ENCODE measurements at places on chromosomes 3 and 15.
A peak's percentile ranks its signal among the peaks of the same experiment; 100 is the strongest.

DNA sequence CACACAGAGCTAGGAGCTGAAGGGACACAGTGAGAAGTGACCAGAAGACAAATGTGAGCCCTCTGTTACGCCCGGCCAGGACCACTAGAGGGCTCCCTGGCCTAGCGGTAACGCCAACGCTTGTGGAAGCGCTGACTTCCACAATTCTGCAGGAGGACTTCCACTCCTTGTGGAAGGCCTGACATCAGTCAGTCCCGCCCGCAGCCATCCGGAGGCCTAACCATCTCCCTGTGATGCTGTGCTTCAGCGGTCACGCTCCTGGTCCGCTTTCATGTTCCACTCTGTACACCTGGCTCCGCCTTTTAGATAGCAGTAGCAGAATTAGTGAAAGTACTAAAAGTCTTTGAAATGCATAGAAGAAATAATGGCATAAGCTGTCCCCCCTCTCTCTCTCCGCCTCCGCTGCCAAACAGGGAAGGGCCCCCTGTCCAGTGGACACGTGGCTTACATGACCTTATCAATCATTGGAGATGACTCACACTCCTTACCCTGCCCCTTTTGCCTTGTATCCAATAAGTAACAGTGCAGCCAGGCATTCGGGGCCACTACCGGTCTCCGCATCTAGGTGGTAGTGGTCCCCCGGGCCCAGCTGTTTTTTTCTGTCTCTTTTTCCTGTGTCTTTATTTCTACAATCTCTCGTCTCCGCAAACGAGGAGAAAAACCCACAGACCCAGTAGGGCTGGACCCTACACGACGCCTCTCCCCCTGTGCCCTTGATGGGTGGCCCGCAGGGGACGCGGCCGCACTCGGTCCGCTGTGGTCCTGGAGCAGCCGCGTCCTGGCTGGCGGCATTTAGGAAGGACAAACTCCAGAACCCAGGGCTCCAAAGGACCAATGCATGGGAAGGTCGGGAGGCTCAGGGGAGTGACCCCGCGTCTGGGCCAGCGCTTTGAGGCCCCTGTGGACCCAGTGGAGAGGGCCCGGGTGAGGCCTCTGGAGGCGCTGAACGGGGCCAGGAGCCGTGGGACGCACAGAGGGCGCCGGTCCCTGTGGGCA lies 27.0 kb upstream of the RPL32 start:
- peak; percentile 95 for DNase-seq

- no peak for DNase-seq
Observed at GRCh38 chr3:109923431-109923830, 586.1 kb upstream of the DPPA4 start.

- peak; percentile 88 for DNase-seq
Observed at GRCh38 chr15:26628879-26629529, 143.9 kb downstream of the GABRB3 start.

DNA sequence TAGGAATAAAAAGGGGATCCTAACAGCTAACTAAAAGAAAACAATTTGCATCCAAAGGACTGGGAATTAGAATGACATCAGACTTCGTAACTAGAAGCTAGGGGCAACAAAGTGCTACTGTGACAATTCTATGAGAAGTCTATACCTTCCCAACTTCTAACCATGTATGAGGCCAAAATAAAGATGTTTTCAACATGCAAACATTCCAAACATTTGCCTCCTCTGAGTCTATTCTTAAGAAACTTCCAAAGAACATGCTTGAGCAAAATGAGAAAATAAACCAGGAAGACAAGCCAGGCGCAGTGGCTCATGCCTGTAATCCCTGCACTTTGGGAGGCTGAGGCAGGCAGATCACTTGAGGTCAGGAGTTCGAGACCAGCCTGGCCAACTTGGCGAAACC lies 13.1 kb upstream of the RNF7 start:
- DNase-seq = no peak

- no peak for DNase-seq
Observed at GRCh38 chr3:28853830-28854229, 427.0 kb upstream of the RBMS3 start.

- no peak for DNase-seq
Observed at GRCh38 chr3:139780593-139780992, 102.8 kb upstream of the NMNAT3 start.

- no peak for DNase-seq
Observed at GRCh38 chr15:66839506-66840112, 137.6 kb downstream of the SMAD6 start.

DNA sequence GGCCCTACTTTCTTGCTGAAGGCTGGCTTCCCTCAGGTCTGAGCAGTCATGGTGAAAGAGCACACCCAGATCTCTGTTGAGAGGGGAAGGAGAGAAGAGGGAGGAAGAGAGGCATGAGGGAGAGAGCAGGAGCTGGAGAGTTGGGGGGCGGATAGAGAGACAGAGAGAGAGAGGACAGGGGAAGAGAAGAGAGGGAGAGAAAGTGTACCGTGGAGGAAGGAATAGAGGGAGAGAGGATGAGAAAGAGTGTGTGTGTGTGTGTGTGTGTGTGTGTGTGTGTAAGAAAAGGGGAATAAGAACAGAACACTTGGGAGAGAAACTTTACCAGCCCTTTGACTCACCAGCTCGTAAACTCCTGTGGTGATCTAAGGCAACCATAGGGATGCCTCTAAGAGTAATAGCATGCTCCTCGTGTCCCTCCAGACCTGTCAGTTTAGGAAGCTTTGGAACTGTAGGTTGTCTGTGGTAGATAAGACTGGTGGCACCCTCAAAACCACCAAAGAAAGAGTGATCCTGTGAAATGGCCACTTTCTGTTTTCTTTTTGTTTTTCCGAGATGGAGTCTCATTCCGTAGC lies 18.2 kb downstream of the ZNF592 start:
- no peak for DNase-seq

GRCh38 chr3:155335724-155336354 lies 42.4 kb upstream of the STRIT1 start:
- no peak for DNase-seq

- peak; percentile 90 for DNase-seq
Observed at GRCh38 chr3:152595975-152596821, 238.7 kb upstream of the P2RY1 start.

- no peak for DNase-seq
Observed at GRCh38 chr3:143237077-143237627, 117.6 kb downstream of the CHST2 start.

- peak; percentile 23 for DNase-seq
Observed at GRCh38 chr3:26438325-26438940, 184.1 kb upstream of the LRRC3B start.

DNA sequence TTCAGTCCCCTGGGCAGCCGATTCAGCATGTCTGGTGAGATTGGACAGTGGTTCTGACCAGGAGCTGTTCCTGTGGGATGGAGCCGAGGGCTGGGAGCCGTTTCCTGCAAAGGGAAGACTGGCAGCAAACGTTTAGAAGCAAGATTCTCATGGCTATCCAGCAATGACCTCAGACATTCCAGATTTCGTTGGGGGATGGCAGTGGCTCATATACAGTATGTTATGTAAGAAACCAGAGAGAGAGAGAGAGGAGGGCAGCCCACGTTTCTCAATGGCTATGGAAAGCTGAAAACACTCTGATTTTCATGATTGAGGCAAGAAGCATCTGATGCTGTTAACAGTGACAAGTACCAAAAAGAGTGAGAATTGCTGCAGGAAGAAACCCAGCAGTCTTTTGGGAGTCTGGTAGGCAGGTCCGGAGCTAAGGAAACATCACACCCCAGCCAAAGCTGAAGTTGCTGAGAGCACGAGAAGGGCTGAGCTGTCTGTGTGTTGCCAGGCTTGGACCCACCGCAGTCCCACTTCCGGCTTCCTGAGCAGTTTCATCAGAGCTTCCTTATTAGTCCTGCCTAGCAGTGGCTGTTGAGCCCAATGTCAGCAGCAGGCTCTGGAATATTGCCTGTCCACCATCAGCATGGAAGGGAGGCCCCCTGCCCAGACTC lies 25.6 kb upstream of the VPS8 start:
- no peak for DNase-seq

DNA sequence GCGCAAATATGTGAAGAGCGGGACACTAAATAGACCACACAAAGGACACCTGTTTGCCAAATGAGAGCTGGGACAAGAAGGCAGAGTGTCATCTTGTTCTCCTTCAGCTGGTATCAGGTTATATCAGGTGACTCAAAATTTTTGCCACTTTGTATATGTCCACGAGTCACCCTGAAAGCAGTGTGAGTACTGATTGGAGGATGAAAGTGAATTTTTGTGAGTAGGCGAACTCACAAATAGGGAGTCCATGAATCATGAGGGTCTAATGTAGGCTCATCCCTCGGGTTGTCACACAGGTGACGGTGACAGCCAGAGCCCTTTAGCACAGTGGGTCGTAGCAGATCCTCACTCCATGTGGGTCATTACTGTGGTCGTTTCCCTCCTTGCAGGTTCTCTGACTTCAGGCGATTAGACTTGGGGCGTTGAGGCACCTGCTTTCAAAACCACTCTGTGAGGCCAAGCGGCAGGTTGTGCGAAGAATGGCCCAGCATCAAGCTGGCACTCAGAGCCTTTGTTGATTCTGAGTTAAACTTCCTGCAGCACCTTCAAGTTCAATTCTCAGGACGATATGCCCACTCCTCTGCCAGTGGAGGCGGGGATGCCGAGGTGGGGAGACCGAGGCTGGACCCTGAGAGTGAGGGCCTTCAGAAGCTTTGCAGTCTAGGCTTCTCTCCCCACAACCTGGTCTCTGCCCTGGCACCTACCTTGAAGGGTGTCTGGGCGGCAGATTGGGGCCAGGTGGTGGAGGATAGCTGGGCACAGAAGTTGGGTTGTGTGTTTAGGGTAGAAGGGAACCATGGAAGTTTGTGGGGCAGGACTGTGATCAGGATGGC lies 173.8 kb downstream of the SMAD6 start:
- no peak for DNase-seq

GRCh38 chr3:128379367-128380160 lies 87.1 kb downstream of the DNAJB8 start:
- DNase-seq = no peak
